CD4-positive, alpha-beta T cell treated with Interleukin-21 for 1 hour (primary cell): ENCODE measurements at places on chromosomes 12 and 14.

DNA sequence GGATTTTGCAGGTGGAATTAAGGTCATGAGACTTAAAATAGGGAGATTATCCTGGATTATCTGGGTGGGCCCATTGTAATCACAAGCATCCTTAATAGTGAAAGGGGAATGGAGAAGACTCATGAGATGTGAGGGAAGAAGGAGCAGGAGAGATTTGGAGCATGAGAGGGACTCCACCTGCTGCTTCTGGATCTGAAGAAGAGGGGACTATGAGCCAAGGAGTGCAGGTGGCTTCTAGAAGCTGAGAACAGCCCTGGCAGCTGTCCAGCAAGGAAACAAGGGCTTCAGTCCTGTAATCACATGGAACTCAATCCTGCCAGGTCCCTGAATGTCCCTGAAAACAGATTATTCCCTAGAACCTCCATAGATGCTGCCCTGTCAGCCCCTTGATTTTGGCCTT lies 67.8 kb downstream of the PELI2 start:
- no peak for DNase-seq

DNA sequence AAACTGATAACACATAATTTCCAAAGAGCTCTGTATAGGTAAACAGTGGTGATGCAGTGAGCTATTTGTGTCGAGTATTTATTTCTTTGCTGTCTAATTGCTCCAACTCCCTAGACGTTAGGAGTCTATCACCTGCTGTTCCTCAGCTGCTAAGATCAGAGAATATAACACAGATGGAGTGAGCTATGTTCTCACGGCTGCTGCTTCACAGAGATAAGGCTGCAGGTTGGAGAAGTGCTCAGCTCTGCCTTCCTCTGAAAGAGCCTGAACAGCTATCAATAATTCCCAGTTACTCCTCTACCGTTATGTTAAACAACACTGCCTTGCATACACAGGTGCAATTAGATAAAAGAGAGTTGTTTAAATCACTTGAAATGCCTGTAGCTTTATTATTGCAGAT lies 103.2 kb upstream of the MDGA2 start:
- DNase-seq, result no peak

DNA sequence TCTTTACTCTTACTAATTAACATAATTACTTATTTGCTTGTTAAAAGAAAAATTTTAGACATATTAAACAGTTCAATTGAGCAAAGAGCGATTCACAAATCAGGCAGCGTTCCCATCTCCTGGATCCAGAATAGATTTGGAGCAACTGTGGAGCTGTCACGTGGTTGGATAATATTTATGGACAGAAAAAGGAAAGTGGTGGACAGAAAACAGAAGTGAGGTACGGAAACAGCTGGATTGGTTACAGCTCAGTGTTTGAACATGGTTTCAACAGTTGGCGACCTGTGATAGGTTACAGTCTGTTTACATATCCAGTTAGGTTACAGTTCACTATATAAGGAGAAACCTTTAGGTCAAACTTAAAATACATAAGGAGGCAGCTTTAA lies 19.7 kb upstream of the FAM234B start:
- DNase-seq, result no peak

GRCh38 chr14:78424311-78424710 lies 254.1 kb downstream of the NRXN3 start:
- no peak for DNase-seq

DNA sequence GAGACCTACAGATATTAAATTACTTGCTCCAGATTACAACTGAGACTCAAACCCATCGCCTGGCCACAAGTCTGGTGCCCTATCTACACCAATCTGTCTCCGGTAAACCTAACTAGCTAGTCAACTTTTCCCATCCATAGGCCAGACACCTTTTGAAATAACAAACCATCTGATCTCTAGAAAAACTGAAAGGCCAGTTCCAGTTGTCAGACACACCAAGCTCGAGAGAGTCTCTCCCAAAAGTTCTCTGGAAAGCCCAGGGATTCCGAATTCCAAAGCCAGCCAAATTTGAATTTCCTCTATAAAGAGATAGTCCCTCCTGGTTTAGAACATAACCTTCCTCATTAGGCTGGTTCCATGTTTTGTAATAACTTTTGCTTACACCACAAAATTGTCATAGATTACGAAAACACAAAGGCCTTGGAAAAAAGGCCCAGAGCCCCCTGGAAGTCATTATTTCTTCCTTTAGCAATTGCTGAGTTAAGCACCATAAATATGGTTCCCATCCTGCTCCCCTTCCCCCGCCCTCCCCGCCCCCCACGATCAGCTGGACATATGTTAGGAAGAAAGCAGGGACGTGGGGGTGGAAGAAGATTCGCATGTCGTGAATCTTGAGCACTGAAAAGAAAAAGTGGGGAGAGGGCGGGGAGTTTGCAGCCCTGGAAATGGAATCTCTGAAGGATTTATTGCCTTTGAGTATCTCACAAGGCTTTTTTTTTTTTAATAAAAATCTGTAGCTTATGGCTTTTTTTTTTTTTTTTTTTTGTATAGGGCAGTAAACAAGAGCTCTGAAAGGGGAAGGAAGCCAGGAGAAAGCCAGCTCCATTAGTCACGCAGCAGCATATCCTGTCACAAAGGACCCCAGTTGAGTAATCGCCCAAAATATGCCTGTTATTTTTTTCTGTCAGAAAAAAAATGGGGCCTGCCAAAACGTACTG lies 110.4 kb downstream of the ZFP36L1 start:
- peak; percentile 49 for DNase-seq

DNA sequence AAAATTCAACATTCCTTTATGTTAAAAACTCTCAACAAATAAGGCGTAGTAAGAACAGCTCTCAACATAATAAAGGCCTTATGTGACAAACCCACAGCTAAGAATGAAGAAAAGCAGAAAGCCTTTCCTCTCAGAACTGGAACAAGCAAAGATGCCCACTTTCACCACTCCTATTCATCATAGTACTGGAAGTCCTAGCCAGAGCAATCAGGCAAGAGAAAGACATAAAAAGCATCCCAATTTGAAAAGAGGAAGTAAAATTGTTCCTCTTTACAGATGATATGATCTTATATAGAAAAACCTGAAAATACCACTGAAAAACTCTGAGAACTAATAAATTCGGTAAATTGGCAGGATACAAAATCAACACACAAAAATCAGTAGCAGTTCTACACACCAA lies 52.1 kb downstream of the STON2 start:
- no peak for DNase-seq

- no peak for DNase-seq
These were observed 51.0 kb downstream of the IFT81 start for GRCh38 chr12:110175201-110175600.

- DNase-seq, result peak; percentile 73
These were observed 42.4 kb upstream of the SGPP1 start for GRCh38 chr14:63770187-63770807.

GRCh38 chr12:119676573-119676972 lies 8.6 kb downstream of the PRKAB1 start:
- no peak for DNase-seq

GRCh38 chr12:123242116-123242904 lies 9.1 kb downstream of the MTRFR start:
- no peak for DNase-seq

GRCh38 chr14:55976655-55977054 lies 141.6 kb upstream of the PELI2 start:
- DNase-seq, result no peak

DNA sequence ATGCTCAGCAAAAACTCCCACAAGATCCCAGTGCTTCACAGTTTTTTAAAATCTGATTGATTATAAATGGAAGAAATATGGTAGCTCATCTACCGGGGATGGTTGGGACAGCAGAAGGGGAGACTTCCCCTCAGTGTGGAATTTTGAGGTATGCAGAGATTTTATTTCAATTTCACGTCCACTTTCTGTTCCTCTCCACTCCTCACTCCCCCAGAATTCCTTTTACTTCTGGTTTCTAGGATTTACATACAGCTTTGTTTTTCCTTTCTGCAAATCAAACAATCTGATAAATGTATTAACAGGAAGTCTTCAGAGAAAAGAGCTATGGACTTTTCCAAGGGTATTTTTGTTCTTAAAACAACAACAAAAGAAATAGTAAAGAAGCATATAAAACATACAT lies 181.5 kb upstream of the ARHGAP5 start:
- no peak for DNase-seq

DNA sequence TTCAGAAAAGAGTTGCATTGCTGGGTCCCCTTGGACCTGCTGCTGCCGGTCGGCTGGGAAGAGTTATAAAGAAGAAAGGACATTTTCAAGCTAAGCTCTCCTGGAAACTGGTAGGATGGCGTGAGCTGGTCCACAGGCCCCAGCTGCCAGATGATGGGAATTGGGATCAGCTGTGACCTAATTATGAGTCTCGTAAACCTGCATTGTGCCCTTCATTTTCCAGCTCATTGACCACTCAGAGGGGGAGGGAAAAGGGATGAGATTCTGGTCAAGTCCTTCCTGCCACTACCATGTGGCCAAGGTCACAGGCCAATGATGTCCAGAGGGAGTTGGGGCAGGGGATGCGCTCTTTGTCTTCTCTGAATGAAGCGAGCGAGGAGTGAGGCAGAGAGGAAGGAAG lies 320.9 kb downstream of the NRXN3 start:
- DNase-seq, result no peak

GRCh38 chr14:32417956-32418552 lies 89.0 kb downstream of the AKAP6 start:
- DNase-seq, result no peak

GRCh38 chr12:56154246-56154771 lies 1.9 kb downstream of the MYL6B start:
- DNase-seq, result no peak

- no peak for DNase-seq
These were observed 87.8 kb downstream of the NEDD1 start for GRCh38 chr12:96994900-96995299.

- DNase-seq, result no peak
These were observed 729.7 kb upstream of the TBX3 start for GRCh38 chr12:115413626-115414025.

DNA sequence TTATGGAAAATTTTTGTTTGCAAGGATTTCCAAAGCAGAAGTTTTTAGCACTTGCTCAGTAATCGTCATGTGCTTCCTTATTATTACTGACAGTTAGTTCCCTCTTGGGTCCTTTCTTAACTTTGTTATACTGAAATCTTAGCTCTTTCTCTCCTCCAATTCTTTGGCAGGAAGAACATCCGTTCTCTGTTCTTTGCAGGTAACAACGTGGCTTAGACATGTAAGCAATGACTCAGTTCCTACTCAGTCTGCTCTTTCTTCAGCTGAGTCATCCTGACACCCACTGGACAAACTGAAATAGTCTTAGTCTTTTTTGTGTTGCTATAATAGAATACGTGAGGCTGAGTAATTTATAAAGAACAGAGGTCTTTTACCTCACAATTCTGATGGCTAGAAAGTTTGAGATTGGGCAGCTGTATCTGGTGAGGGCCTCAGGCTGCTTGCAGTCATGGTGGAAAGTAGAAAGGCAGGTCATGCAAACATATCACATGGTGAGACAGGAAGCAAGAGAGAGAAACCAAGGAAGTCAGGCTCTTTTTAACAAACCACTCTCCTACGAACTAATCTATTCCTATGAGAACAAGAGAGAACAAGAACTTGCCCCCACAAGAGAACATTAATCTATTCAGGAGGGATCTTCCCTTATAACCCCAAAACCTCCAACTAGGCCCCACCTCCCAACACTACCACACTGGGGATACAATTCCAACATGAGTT lies 49.2 kb downstream of the TESPA1 start:
- DNase-seq, result peak; percentile 60

DNA sequence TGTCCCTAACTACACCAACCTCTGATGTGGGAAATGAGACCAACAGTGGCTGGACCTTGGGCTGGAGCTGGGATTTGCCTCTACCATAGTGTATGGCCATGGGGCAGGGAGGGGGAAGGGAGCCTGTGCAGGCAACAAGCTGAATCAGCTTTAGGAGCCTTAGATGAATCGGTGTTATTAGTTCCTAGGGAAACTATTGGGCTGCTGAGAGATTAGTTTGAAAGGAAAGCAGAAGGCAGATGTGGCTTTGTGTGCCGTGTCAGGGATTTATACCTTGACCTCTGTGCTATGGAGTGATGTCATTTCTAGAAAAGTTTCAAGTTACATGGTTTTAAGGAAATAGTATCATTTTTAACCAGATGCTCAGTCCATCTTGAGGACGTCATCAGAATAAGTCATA lies 19.5 kb upstream of the GAS2L3 start:
- no peak for DNase-seq

GRCh38 chr14:93369713-93370266 lies 22.8 kb downstream of the COX8C start:
- peak; percentile 5 for DNase-seq

GRCh38 chr12:64995816-64996215 lies 125.3 kb downstream of the WIF1 start:
- no peak for DNase-seq

DNA sequence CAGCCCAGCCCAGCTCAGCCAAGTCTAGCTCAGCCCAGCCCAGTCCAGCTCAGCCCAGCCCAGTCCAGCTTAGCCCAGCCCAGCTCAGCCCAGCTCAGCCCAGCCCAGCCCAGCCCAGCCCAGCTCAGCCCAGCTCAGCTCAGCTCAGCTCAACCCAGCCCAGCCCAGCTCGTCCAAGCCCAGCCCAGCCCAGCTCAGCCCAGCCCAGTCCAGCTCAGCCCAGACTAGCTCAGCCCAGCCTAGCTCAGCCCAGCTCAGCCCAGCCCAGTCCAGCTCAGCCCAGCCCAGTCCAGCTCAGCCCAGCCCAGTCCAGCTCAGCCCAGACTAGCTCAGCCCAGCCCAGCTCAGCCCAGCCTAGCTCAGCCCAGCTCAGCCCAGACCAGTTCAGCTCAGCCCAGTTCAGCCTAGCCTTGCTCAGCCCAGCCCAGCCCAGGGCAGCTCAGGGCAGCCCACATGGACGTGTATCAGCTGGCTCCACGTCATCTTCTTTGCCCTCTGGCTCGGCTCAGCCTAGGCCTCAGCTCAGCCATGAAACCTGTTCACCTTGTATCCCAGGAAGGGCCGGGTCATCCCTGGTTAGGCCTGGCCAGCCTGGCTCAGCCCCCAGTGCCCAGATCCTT lies 185.6 kb downstream of the TMEM121 start:
- no peak for DNase-seq

- DNase-seq, result no peak
These were observed 749 bp downstream of the GALNT6 start for GRCh38 chr12:51390457-51390856.
